Right forelimb (tissue), 1 donor: ENCODE measurements at places on chromosomes 12 and 14.

DNA sequence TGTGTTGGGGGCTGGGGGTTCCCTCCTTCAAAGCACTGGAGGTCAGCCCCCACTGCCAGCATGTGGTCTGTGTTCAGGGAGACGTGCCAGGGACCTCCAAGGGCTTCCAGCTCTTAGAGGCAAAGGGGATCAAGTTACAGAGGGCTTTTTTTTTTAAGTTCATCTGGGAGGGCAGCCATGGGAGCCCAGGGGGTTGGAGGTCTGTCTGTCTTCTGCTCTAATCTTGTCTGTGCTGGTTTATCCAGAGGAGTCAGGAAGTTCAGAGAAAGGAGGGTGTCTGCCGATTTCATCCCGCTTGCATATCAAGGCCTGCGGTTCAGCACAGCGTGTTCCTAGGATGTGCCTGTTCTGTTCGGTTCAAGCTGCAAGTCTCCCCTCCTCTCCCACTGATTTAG is 72.2 kb downstream of the TMEM132C start:
- DNase-seq, result no peak

- no peak for DNase-seq
Observed at GRCh38 chr12:111408686-111409402, 3.1 kb downstream of the SH2B3 start.

- no peak for DNase-seq
Observed at GRCh38 chr12:12999271-12999958, 650 bp downstream of the HEBP1 start.

- no peak for DNase-seq
Observed at GRCh38 chr12:112907415-112908157, 824 bp downstream of the OAS1 start.

GRCh38 chr12:50110762-50111351 is 1.2 kb upstream of the COX14 start:
- no peak for DNase-seq

- no peak for DNase-seq
Observed at GRCh38 chr12:116443821-116444589, 115.2 kb upstream of the MAP1LC3B2 start.

- no peak for DNase-seq
Observed at GRCh38 chr12:5871741-5872140, 73.3 kb downstream of the ANO2 start.

DNA sequence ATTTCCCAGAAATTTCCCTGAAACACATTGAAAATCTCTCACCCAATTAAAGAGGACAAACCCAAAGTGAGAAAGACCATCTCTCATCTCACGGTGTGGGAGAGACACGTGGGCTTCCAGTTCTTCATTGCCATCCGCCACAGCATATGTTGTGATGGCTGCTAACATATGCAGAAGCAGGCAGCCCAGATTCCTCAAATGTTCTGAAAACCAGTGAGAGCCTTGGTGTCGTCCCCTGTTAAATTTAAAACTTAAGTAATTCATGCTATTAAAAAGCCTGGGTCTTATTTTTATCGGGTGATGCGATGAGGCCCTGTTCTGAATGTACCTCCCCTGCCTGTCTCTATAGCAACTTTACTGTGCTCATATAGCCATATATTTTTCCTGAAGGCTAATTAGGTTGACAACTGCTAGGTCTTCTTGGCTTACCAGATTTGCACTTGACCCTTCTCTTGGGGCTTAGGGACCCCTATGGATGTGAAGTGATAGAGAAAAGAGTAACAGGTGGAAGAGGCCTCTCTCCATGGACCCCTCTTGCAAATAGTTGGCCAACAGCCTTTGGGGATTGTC is 2.8 kb upstream of the FGF6 start:
- DNase-seq, result no peak

GRCh38 chr12:115811929-115812328 is 465.6 kb downstream of the MED13L start:
- DNase-seq, result no peak

- peak; percentile 65 for DNase-seq
Observed at GRCh38 chr14:90381999-90382451, 14.8 kb upstream of the CALM1 start.

- peak; percentile 59 for DNase-seq
Observed at GRCh38 chr12:570921-571794, 92.1 kb downstream of the NINJ2 start.

DNA sequence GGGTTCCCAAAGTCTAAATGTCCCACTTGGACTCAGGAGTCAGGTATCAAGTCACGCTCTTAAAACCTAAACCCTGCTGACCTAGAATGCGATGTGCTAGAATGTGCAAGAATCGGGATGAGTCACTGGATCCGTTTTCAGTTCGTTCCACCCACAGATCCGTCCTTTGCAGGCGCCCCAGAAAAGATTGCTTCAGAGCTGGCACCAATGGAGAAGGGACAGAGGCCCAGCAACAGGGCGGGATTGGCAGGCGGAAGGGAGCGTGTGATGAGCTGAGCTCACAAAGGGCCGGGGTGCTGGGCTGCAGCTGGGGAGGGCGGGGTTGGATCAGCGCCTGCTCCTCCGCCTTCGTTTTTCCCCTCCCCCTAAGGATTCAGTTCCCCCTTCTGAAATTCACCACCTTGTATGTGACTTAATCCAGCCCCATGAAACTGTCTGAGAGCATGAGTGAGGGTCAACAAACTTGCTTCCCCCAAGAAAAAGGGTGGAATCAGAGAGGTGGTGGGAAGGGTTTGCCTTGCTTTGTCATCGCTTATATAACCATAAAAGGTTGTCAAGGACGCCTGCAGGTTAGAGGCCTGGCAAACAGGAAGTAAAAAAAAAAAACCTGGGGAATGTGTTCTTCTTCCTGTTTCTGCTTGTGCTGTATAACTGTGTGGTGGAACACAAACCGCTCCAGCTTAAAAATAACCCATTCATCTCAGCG is 2.8 kb upstream of the UBC start:
- DNase-seq, result peak; percentile 97

DNA sequence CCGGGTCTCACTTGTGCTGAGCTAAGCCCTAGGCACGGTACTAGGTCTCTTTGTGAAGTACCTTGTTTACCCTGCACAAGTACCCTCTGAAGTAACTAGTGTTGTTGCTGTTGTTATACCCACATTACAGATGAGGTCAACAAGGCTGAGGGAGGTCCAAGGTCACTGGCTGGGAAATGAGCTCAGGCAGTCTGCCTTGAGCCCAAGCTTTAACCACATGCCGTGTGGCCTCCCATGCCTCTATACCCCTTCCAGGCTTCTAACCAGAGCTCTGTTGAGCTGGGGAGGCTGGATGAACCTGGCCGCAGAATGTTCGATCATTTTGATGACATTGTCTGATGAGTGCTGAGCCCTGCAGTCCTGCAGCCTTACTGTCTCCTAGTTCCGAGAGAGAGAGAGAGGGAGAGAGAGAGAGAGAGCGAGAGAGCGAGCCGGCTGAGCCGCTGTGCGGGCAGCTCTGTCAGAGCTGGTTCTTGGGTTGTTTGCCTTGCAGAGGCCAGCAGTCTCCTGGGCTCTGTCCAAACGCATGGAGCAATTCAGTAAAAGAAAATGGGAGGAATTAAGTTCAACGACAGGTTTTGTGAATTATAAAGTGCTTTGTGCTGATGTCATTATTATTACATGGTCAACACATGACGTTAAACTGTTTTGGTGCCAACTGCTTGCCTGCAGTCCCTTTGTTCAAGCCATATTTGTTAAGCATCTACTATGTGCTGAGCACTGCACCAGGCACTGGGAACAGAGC is 13.1 kb downstream of the JDP2 start:
- no peak for DNase-seq

- no peak for DNase-seq
Observed at GRCh38 chr12:72031066-72031465, 92.4 kb downstream of the TPH2 start.

GRCh38 chr12:132490422-132491137 is 629 bp downstream of the FBRSL1 start:
- no peak for DNase-seq

- no peak for DNase-seq
Observed at GRCh38 chr12:15979096-15980092, 68.3 kb downstream of the DERA start.

DNA sequence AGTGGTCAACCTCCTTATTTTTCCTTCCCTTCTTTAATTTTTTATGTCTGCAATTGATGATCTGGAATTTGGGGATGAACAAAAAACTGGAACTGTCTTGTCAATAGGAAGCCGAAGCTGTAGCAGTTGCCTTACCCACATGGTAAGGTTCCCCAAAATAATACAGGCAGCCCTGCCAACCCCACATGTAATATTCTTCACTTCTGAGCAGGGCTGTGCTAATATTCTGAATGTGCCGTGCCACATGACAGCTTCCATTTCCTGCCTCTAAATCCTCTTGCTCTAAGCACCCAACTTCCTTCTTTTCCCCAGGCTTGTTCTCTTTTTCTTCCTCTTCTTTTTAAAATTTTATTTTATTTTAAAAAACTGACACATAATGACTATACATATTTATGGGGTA is 39.6 kb downstream of the GPATCH2L start:
- no peak for DNase-seq

DNA sequence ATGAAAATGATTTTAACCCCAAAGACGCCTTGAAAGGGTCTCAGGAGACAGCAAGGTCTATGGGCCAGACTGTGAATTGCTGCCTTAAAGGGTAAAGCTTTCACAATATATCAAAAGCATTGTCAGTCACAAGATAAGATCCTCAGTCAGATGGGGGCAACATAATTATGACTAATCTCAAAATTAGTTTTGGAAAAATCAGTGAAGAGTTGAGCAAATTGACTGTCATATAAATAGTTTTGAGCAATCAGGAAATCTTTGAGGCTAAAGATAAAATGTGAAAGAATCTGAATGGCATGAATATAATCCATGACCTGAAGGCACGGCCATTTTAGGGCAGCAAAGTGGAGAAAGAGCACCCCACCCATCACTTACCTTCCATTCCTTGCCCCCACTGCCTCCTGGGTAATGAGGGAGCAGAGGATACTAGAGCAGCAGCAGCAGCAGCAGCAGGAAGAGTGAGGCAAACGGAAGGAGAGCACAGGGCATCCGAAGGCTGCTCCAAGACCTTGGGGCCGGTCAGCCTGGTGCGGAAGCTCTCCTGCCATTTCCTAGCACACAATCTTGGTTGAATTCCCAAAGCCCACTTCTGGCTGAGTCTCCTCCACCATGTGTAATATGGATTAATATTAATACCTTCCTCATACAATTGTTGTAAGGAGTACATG is 7.0 kb downstream of the STON2 start:
- DNase-seq, result no peak

- no peak for DNase-seq
Observed at GRCh38 chr14:51963286-51963685, 26.1 kb upstream of the RTRAF start.

DNA sequence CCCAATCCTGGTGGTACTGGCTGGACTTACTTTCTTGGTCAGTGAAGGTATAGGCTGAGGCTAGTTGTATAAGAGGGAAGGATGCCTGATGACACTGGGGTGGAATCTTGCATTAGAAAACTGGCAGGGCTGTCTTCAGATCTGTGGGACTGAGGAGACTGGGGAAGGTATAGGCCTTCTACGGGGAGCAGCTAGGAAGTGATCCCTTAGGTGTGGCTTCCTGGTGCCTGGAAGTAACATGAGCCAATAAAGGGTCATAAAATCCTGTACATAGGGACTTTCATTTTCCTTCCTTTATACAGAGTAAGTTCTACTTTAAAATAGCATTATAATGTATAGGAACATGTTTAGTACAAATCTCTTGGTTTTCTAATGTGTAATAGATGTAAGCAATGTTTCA is 716.8 kb downstream of the LRFN5 start:
- no peak for DNase-seq

GRCh38 chr14:91420686-91421085 is 3.1 kb upstream of the CCDC88C start:
- DNase-seq, result no peak

- DNase-seq, result peak; percentile 32
Observed at GRCh38 chr14:104320611-104321086, 182.3 kb downstream of the KIF26A start.

DNA sequence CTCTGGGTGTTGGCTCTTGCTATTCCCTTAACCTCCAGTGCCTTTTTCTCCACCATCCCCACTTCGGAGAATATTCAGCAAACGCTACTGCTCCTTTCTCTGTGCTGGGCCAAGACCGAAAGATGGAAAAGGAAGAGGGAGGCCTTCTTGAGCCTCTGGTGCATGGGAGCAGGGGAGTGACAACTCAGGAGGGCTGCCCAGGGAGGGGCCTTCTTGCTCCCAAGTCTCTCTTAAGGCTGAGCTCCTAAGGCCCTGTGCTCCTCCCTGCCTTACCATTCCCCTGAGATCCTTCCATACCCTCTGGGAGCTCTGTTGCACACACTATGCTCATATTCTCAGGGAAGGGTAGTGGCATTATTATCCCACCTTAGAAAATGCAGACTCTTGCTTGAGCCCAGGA is 34.9 kb downstream of the SH2B3 start:
- DNase-seq, result peak; percentile 20

DNA sequence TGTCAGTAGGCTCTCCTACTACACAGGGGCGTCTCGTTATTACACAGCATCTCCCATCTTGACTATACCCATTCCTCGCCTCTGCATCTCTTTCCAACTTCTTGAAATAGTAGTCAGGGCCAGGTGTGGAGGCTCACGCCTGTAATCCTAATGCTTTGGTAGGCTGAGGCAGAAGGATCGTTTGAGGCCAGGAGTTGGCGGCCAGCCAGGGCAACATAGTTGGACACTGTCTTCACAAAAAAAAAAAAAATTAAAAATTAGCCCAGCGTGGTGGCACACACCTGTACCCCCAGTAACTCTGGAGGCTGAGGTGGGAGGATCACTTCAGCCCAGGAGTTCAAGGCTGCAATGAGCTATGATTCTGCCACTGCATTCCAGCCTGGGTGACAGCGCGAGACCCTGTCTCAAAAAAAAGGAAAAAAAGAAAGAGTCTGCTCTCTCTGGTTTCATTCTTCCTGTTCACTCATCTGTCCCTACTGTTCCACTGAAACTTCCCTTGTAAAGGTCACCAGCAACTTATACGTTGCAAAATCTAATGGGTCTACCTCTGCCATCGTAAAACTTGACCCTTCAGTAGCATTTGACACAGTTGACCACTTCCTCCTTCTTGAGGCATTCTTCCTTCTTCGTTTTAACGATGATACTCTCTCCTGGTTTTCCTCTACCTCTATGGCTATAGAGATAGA is 41.0 kb upstream of the PTGR2 start:
- no peak for DNase-seq

- DNase-seq, result no peak
Observed at GRCh38 chr14:71122866-71123565, 215.8 kb downstream of the PCNX1 start.

- peak; percentile 39 for DNase-seq
Observed at GRCh38 chr12:131133015-131133905, 179.6 kb downstream of the ADGRD1 start.

DNA sequence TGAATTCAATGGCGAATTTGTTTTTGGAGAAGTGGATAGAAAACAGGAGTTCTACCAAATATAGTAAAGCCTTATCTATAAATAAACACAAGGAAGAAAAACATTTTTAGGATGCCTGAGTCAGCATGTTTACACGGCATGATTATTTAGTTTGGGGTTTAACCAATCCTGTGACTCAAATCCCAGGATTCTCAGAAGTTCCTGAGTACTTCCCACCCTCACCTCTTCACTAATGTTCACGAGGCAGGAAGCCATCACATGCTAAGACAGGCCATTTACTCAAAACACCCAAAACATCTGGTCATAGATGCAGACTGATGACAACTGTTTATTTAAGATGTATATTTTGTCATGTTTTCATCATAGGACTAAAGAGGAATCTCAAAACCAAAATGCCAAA is 3.4 kb upstream of the GLRX5 start:
- no peak for DNase-seq

GRCh38 chr14:104938436-104938835 is 13.8 kb downstream of the PLD4 start:
- DNase-seq, result no peak
